Astrocyte (in vitro differentiated cells and primary cell): ENCODE measurements at places on chromosomes 16 and 17. TPM values are rescaled to one million over a fixed set of nuclear protein-coding genes. Genes with fewer than 3 reads are reported as not detected.

GRCh38 chr17:77280304-77281121 is 139.7 kb downstream of the SEC14L1 start:
- peaks cover 41% of the 10 kb centered on the region for H3K4me1 ChIP-seq
- peak overlapping the region; percentile 51 for H3K4me3 ChIP-seq
- peaks cover 6% of the 10 kb centered on the region for H3K27me3 ChIP-seq
- H3K27ac ChIP-seq, result no peak overlapping the region
- no peaks in the 10 kb centered on the region for H3K36me3 ChIP-seq

GRCh38 chr17:61456688-61457225 is 4.5 kb downstream of the TBX4 start:
- H3K4me1 ChIP-seq, result peaks cover 4% of the 10 kb centered on the region
- H3K4me3 ChIP-seq, result no peak overlapping the region
- no peaks in the 10 kb centered on the region for H3K36me3 ChIP-seq

DNA sequence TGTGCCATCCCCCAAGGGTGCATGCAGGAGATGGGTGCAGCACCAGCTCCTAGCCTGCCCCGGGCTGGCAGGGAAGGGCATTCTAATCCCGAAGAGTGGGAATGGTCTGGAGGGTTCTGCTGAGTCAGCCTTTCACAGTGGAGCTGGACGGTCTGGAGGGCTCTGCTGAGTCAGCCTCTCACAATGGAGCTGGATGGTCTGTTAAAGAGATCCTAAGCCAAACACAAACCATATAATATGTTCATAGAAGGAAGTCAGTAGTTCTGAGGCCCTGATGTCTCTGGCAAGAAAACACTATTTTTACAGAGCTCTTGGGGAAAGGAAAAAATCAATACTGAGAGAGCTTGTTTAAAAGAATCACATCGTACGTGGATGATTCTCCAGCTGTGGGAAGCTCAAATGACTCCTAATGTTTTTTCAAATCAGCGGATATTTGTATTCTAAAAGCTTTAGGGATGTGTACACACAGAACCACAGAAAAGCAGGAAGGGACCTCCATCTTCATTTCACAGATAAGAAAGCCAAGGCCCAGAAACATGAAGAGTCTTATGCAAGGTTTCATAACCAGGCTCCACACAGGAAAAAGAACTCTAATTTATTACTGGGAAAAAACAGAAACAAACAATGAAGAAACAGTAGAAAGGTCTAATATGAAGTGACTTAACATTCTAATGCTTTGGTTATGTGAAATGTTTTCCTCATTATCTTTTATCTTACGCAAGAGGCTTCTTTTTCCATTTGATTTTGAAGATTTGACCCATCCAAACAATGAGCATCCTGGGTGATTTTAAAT is 176.3 kb downstream of the VPS53 start:
- no peak overlapping the region for H3K27ac ChIP-seq
- peak; percentile 45 for DNase-seq

DNA sequence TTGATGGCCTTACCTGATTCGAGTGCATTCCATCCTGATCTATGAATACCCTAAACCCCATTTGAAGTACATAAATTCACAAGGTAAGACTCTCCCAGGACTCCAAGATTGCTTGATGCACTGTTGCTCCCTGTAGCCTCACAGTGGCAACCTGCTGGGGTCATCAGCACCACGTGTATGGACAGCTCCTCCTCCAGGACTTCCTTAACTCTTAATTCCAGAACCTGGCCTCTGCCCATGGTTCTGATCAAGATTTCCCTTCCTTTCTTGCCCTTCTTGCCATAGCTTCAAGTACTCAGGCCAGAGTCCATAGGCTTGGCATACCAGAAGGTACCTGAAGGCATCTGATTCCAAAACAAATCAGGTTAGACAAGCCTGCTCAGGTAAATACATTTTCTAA is 34.0 kb upstream of the NLK start:
- no peaks in the 10 kb centered on the region for H3K36me3 ChIP-seq
- peaks cover 4% of the 10 kb centered on the region for H3K27me3 ChIP-seq
- peak; percentile 52 for DNase-seq
- no peak overlapping the region for H3K27ac ChIP-seq
- no peaks in the 10 kb centered on the region for H3K4me1 ChIP-seq

DNA sequence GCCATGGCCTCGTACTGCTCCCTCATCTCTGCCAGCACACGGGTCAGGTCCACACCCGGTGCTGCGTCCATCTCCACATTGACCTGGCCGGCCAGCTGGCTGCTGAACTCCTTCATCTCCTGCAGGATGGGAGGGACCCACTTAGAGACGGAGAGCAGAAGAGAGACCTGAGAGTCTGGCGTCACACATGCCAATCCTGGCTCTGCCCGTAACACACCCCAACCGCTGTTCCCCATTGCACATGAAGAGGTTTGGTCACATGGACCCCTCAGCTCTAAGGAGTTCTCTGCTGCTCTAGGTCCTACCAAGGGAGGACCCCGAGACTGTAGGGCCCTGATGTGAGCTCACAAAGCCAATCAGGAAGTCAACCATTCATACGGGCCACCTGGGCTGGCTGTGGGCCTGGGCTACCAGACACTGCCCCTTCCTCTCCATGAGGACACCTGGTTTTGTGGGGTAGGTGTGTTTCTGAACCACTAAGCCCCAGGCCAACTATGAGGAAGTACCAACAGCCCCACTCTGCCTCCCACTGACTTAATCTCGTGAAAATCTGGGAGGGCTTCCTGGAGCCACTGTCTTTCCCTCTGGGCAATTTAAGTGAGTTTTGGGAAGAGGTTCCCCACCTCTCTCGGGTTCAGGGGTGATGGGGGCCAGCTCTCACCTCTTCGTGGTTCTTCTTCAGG is 2.4 kb downstream of the KRT15 start:
- H3K36me3 ChIP-seq, result no peaks in the 10 kb centered on the region
- H3K4me1 ChIP-seq, result peaks cover 19% of the 10 kb centered on the region
- no peak overlapping the region for H3K27ac ChIP-seq
- H3K4me3 ChIP-seq, result no peak overlapping the region
- no peak for DNase-seq
- no peaks in the 10 kb centered on the region for H3K27me3 ChIP-seq

DNA sequence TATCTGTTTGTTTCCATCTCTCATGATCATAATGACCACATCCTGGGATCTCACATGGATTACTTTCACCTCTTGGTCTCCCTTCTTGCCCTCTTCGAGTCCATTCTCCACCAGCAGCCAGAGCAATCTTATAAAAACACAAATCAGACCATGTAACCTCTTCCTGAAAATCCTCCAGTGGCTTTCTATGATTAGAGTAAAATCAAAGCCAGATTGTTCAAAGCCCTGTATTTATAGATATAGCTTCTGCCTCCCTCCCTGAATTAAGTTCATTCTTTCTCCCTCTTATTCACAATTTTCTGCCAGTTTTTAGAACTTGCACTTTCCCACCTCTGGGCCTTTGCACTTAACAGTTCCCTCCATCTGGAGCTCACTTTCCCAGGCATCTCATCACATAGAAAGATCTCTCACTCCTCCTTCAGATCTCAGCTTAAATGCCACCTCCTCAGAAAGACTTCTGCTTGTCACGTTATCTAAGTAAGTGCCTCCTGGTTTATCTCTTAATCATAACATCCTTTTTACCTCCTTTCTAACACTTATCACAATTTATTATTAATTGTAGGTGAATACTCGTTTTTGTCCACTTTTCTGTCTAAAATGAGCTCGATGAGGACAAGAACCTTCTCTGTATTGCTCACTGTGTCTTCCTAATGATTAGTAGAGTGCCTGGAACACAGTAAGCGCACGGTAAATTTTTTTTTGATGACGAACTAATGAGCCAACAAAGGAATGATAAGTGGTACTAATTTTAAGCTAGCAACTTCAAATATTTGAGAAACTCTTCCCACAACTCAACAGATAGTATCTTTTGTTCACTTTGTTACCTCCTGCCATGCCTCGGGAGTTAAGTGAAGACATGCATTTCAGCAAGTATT is 80.5 kb downstream of the CYB561 start:
- H3K27me3 ChIP-seq, result no peaks in the 10 kb centered on the region
- DNase-seq, result peak; percentile 47
- H3K4me3 ChIP-seq, result no peak overlapping the region
- H3K36me3 ChIP-seq, result peaks cover 8% of the 10 kb centered on the region
- H3K4me1 ChIP-seq, result peaks cover 6% of the 10 kb centered on the region

DNA sequence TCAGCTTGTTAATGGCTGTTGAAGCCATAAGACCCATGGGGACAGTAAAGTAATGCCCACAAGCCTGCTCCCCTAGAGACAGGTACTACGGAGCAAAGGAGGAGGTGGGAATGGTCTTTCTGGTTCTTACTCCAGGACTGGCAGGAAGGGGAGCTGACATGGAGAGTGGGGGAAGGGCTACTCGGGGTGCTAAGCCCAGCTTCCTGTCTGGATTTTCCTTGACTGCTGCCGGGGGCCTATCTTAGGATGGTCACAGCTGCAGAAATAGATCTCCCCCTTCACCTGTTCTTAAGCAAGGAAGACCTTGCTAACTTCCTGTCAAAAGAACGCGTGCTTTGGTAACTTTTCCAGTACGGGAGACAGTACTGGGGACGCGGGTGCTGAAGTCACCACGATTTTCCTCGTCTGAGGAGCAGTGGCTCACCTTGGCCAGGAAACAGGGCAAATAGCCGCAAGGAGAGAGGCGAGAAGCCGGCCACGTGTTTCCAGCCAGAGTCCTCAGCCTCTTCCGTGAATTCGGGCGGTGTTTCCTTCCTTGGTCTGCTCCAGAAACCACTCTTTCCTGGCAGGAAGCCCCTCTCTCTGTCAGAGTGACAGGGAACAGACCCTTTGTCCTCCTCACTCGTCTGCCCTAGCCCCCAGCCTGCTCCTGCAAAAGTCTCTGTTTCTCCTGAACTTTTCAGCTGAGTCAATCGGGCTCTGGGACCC is 656 bp upstream of the PRR29 start:
- peak overlapping the region; percentile 64 for H3K4me3 ChIP-seq
- H3K27me3 ChIP-seq, result peaks cover 30% of the 10 kb centered on the region
- no peaks in the 10 kb centered on the region for H3K4me1 ChIP-seq
- no peaks in the 10 kb centered on the region for H3K36me3 ChIP-seq
- no peak for DNase-seq

DNA sequence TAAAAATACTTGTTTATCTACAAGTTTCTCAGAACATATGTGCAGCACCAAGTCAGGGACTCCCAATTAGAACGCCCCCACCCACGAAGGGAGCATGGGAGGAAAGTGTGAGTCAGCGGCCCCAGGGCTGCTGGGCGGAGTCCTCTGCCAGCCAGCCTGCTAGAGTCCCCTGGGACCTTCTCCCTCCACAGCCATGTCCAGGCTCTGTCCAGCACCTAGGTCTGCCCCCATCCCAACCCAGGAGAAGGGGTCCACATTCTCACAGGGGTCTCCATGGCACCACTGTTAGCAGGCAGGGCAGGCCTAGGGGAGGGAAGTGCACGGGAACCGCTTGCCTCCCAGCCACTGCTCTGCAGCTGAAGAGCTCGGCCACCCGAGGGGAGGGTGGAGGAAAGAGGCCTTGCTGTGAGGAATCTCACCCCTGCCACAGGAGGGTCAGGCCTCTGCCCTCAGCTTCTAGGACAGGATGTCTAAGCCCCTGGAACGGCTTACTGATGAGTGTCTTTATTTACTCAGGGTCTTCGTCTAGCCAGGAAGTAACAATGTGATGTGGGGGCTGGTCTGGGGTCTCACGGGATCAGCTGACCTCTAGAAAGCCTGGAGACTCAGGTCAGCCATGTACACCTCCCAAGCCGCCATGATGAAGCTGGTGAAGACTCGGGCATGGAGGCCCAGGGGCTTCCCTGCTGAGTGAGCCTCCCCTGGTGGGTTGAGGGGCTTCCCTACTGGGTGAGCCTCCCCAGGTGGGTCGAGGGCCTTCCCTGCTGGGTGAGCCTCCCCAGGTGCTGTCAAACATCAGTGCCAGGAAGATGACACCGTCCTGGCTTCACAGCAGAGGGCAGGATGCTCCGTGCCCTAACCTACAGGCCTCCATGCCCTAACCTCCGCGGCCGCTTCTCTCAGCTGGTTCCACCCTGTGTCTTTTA is 190.3 kb downstream of the RBFOX3 start:
- peaks cover 4% of the 10 kb centered on the region for H3K27me3 ChIP-seq
- H3K27ac ChIP-seq, result no peak overlapping the region
- no peak overlapping the region for H3K4me3 ChIP-seq

GRCh38 chr17:37446027-37446426 is 39.3 kb downstream of the TADA2A start:
- H3K27me3 ChIP-seq, result no peaks in the 10 kb centered on the region
- DNase-seq, result peak; percentile 89
- H3K4me1 ChIP-seq, result peaks cover 11% of the 10 kb centered on the region
- peak overlapping the region; percentile 34 for H3K27ac ChIP-seq

GRCh38 chr17:79883202-79883601 is 44.0 kb upstream of the CBX4 start:
- H3K4me3 ChIP-seq, result no peak overlapping the region
- DNase-seq, result no peak
- no peaks in the 10 kb centered on the region for H3K36me3 ChIP-seq
- H3K27me3 ChIP-seq, result peaks cover 14% of the 10 kb centered on the region
- H3K4me1 ChIP-seq, result no peaks in the 10 kb centered on the region

- no peaks in the 10 kb centered on the region for H3K36me3 ChIP-seq
- no peak overlapping the region for H3K4me3 ChIP-seq
- H3K4me1 ChIP-seq, result no peaks in the 10 kb centered on the region
- H3K27me3 ChIP-seq, result no peaks in the 10 kb centered on the region
- DNase-seq, result peak; percentile 20
Observed at GRCh38 chr17:49741009-49741691, 22.8 kb downstream of the FAM117A start.

DNA sequence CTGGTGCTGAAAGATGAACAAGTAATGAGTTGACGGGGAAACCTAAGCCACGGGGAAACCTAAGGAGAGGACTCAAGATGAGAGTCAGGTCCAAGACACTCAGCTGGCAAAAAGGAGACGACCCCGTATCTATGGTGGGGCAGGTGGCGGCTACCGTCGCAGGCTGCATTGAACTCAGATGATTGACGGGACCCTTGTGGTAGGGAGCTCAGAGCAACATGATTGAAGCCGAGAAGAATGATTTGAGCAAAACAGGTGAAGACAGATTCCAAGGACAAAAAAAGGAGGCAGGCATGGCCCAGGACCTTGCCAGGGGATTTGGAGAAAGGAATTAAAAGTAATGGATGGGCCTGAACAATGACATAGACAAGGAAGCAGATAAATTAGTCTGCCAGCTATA is 7.5 kb upstream of the MYH3 start:
- H3K36me3 ChIP-seq, result no peaks in the 10 kb centered on the region
- H3K27ac ChIP-seq, result no peak overlapping the region
- H3K27me3 ChIP-seq, result no peaks in the 10 kb centered on the region
- H3K4me1 ChIP-seq, result peaks cover 4% of the 10 kb centered on the region
- DNase-seq, result no peak
- no peak overlapping the region for H3K4me3 ChIP-seq

DNA sequence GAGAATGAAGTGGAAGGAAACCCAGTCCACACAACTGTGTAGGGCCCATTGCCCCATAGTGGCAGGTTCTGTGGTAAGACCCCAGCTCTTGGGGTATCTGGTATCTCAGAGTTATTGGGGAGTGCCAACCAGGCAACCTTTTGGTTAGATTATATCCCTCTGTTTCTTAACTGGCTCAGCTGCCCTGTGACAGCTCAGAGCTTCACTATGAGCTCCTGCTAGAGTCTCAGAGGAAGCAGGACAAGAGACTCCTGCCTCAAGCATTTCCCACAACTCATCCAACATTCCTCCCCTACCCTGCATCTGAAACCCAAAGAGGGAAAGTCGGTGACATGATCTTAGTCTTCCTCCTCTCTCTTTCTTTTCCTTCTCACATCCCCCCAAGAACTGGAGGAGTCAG is 292.3 kb downstream of the SHISA9 start:
- no peak for DNase-seq
- no peaks in the 10 kb centered on the region for H3K27me3 ChIP-seq
- H3K36me3 ChIP-seq, result no peaks in the 10 kb centered on the region
- H3K27ac ChIP-seq, result no peak overlapping the region

Gene KRTAP17-1
- total RNA-seq, result not detected in 2 replicates

Gene PTX4
- not detected in 2 replicates for total RNA-seq

Gene PMP22
- total RNA-seq, result 41.7 and 49.6 TPM in 2 replicates

Gene SUPT4H1
- 97.1 and 108 TPM in 2 replicates for total RNA-seq

Gene ACSM3
- 5.3 and 7.4 TPM in 2 replicates for total RNA-seq

Gene VEZF1
- total RNA-seq, result 42.0 and 50.9 TPM in 2 replicates
